G401 (cell line): ENCODE measurements at places on chromosomes 12 and 14. TPM values are rescaled to one million over a fixed set of nuclear protein-coding genes. Genes with fewer than 3 reads are reported as not detected.

- no peak for DNase-seq
These were observed 6.5 kb downstream of the NECAP1 start for GRCh38 chr12:8088574-8088973.

- no peak for DNase-seq
These were observed 195.7 kb downstream of the AKAP6 start for GRCh38 chr14:32524609-32525375.

DNA sequence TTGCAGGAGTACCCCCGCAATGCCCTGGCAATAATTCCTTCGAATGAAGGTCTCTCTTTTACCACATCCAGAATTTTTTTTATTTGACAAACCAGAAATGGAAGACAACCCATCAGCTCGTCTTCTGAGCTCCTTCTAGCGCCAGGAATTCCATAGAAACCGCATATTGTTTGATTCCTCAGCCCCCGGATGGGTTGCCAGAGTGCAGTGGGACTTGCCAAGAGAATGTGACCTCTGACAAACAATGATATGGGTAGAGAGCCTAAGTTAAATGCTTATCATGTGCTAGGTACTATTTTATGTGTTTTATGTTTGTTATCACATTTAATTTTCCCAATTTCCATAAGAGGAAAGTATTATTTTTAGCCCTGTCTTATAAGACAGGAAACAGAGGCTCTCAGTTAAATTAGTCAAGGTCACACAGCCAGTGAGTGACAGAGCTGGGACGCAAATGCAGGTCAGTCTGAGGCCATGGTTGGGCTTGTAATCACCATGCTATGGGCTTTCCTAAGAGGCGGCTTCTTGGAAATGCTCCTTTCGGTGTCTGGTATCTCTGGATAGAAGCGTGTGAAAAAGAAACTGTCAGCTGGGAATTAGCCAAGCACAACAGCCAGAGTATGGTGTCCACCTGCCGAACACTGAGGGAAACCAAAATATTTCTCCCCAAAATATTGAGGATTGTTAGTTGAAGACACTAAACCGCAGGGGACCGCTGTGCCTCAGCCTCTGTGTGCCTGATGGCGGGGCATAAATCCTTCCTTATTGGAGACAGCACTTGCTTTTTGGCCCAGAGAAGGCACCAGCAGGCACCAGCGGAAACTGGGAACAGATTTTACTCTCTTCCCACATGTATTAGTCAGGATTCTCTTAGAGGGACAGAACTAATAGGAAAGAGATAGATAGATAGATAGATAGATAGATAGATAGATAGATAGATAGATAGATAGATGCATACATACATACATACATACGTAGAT lies 29.4 kb upstream of the ETFBKMT start:
- peak; percentile 75 for DNase-seq

- DNase-seq = no peak
These were observed 70.4 kb downstream of the RCOR1 start for GRCh38 chr14:102662636-102663430.

GRCh38 chr14:49408187-49408933 lies 177.8 kb downstream of the RPS29 start:
- DNase-seq = no peak

DNA sequence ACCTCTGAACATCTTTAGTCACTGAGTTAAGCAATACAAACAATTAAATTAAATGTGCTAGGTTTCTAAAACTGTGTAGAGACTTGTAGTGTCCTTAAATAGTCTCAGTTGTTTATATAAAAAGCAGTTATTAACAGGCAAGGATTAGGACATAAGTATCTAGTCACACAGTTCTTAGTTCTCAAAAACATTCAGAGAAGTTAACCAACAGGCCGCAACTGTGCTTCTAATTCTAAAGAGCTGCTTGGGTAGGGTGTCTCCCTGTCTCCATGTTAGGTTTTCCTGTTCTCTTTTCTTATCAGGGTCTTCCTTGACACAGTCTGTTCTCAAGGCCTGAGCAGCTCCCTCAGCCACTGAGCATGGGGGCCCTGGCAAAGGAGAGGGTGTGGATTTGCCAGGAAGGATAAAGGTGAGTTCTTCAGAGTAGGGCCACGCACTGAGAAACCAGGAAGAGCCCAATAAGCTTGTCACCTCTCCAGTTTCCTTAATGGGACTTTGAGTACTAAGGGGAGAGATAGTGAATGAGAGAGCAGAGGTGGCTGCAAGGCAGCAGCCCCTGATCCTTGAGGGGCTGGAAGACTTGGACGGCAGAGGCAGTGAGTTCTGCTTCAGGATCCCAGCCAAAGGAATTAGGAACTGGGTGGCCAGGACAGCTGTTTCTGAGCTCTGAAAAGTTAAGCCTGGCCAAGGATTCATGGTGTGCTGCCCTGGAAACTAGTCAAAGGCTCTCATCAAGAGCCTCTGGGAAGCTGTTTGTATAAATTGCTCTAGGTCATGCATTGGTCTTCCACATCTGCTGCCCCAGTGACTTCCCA lies 177.3 kb downstream of the MYRFL start:
- no peak for DNase-seq

GRCh38 chr12:3715999-3716398 lies 36.9 kb downstream of the CRACR2A start:
- no peak for DNase-seq

- no peak for DNase-seq
These were observed 33.6 kb downstream of the TNFAIP2 start for GRCh38 chr14:103156651-103157378.

DNA sequence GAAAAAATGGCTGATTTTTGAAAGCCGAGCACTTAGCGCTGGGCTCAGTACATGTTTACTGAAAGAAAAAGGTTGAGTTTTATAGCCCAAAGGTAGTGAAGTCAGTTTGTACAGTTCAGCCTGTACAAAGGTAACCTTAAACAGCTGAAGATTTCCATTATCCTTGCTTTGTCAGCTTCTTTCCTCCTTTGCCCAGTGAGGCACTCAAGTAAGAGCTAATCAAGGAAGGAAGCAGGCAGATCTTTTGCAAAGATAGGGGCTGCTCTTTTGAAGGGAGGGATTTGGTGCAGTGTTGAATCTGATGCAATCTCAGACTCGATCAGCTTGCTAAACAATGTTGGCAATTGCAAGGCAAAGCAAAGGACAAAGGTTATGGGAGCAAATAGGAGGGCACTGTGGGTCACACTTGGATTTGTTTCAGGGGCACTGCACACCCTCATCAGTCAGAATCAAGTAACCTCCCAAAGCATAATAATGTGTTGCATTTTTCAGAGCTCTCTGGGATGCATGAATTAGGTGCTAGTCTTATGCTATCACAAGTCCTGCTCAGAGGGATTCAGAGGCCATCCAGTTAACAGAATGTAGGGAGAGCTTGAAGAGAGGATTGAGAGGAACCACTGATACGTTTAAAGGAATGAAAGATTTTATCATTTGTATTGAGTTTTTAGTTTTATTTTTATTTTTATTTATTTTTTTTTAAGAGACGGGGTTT lies 44.4 kb downstream of the ANO6 start:
- no peak for DNase-seq

The RNASE7 gene
- not detected in 2 replicates for total RNA-seq

The PA2G4 gene
- total RNA-seq = 357 and 451 TPM in 2 replicates

The GPRC5D gene
- not detected in 2 replicates for total RNA-seq

The MTA1 gene
- total RNA-seq = 44.9 and 55.1 TPM in 2 replicates

The SLC39A2 gene
- not detected in 2 replicates for total RNA-seq
